ENCODE measurements at places on chromosomes 4 and X. TPM values are rescaled to one million over a fixed set of nuclear protein-coding genes. Genes with fewer than 3 reads are reported as not detected.

CFAP47 gene
- not detected for total RNA-seq

REPS2 gene
- total RNA-seq = 0.32 TPM

TMSB15B gene
- 4.9 TPM for total RNA-seq

RHOXF2 gene
- total RNA-seq = not detected

SLITRK4 gene
- not detected for total RNA-seq

Measured in A549 treated with RU486 at 1 μM for 4 hours (cell line).